ENCODE measurements at places on chromosomes 7 and 10. TPM values are rescaled to one million over a fixed set of nuclear protein-coding genes. Genes with fewer than 3 reads are reported as not detected.

- no peak for DNase-seq
Measured at GRCh38 chr7:12731214-12731656, 43.8 kb downstream of the ARL4A start.

- DNase-seq, result no peak
Measured at GRCh38 chr10:5629303-5630111, 36.9 kb downstream of the ASB13 start.

DNA sequence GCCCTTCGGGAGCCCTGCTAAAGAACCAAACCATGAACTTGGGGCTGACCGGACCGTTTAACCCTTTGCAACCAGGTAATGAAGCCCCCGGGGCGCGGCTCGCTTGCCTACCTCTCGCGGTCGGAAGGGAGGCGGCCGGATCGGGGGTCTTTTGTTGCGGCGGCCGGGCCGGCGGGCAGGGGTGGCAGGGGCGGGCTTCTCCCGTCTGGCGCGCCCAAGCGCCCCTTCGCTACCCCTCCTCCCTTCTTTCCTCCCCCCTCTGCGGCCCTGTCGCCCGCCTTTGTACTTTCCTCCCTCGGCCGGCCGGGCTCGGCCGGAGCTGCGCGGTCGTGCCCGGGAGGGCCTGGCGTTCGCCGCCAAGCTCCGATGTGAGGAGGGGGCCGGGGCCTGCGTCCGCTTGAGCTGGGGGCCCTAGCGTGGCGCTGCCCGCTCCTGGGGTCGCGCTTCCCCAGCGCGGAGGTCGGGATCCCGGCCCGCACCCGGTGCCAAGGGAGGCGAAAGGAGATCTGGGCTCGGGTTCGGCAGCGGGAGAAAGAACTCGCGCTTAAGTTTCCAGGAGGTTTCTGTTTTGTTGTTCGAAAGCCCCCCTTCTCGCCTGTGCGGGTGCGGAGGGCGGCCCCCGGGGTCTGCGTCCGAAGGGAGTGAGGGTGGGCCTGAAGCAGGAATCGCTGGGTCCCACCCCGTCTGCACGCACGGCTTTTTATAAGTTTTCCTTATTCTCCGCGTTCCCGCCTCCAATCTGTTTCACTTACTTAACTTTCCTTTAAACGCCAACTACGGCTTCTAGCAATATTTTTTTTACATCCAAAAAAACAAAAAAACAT, 436.8 kb upstream of the GALNT17 start:
- peak; percentile 46 for DNase-seq

DNA sequence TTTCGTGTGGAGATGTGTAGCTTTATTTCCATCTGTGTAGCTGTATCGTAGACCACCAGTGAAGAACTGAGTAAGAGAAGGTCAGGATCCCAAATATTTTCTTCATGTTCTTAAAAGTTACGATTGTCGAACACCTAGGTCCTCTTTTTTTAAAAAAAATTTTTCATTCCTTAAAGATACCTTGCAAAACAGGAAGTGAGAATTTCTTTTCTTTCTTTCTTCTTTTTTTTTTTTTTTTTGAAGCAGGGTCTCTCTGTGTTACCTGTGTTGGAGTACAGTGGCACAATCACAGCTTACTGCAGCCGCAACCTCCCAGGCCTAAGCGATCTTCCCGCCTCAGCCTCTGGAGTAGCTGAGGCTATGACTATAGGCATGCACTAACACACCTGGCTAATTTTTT, 60.8 kb downstream of the PHTF2 start:
- no peak for DNase-seq

- no peak for DNase-seq
Measured at GRCh38 chr10:23479798-23480473, 41.1 kb downstream of the OTUD1 start.

DNA sequence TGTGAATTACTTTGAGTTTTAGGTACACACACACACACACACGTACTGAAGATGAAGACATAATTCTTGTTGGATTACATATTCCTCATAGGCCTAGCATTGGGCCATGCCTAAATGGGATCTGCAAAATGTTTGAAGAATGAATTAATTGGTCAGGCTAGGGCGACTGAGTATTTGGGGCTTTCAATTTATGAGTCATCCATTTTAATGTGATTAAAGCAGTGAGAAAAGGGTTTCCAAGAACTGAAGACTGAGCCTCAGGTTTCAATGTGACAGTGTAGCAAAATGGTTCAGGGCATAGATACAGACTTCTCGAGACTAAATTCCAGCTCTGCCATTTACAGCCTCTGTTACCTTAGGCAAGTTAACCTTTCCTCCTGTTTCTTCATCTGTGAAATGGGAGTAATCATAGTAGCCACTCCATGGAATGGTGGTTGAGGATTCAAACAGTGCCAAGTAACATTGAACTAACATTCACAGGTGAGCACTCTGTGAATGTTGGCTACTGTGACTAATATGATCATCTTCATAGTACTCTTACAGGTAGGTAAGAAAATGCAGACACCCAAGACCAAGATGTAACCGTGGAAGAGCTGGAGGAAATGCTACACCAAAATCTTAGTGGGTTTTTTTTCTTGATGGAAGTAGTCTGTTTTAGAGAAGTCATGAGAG, 7.6 kb downstream of the BPGM start:
- DNase-seq, result no peak

DNA sequence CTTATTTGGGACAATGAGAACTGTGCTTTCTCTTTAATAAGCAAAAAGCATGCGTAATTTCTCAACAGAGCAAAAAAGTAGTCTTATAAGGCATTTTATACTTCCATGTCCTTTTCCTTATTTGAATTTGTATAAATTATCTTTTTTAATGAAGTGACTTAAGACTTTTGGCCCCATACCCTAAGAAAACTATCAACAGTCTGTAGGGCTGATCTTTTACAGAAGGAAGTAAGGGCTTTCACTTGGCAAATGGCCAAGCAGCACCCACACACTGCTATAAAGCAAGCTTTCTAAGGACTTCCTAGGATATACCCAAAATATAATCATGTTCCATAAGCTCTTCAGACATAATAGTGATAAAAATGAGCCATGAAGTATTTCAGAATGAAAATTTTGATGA, 3.4 kb downstream of the CRPPA start:
- no peak for DNase-seq

DNA sequence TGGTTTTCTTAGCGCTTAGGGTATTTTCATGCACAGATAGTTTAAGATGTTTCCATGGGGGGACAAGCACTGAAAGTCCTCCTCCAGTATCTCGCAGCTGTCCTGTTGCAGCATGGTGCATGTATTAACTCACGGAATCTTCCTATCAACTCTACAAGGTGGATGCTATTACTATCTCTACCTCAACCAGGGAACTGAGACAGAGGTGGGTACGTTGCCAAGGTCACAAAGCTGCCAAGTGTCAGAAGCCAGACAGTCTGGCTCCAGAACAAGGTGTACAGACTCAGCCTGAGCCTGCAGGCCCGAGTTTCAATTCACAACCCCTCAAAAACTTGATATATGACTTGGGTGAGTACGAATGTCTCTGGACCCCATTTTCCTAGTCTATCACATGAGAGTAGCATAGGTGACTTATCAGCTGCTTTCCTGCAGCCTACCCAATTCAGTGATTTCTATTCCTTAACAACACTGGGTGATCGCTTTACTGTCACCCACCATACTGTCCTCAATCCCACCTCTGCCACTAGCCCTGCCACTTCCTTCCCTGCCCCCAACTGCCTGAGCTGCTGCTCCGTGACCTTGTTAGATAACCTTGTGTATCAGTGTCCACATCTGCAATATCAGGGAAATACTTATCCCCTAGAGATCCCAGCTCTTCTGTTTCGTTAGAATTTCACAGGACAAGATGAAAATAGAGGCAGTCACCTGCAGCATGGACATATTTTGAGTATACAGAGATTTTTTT, 92.1 kb downstream of the ABCC2 start:
- DNase-seq, result no peak

- DNase-seq, result no peak
Measured at GRCh38 chr10:3258394-3258793, 85.8 kb upstream of the PITRM1 start.

ASCC1 gene
- 46.1 TPM for polyA plus RNA-seq

OR9A2 gene
- not detected for polyA plus RNA-seq

NPSR1 gene
- polyA plus RNA-seq, result not detected

TMEM273 gene
- 7.3 TPM for polyA plus RNA-seq

DLG5 gene
- polyA plus RNA-seq, result 53.2 TPM

NRG3 gene
- polyA plus RNA-seq, result 0.95 TPM

HOXA11 gene
- polyA plus RNA-seq, result not detected
